ENCODE measurements at places on chromosomes 2 and 18.

DNA sequence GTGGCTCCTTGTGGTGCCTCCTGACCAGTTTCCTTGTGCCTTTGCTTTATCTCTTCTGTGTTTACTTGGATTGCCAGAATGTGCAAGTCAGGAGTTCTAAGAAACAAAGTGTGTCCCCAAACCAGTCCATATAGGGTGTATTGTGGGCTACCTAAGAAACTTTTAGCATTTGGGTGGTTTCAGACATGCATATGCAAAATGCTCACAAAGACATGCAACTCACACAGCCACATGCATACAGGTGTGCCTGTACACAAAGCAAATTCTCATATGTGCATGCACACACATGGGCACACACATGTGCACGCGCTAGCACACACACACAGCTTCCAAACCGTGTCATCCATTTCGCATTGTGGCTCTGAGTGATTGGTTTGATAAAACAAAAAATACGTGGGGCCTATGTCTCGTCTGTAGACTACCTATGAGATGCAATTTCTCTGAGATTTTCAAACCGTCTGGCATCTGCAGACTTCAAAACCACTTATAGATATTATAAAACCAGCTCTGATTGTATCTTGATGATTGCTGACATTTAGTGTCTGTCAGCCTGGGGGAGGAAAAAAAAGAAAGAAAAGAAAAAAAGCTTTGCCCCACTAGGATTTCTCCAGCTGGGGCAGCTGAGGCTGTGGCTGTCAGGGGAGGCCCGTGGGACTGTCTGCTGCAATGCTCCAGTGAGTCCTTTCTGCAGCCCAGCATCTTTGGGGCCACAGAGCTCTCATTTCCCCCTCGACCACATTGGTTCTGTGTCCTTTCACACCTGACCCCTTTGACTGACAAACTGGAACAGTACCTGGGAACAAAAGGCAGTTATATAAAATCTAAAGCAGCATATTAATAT lies 556.1 kb downstream of the CMPK2 start:
- no peak for DNase-seq

DNA sequence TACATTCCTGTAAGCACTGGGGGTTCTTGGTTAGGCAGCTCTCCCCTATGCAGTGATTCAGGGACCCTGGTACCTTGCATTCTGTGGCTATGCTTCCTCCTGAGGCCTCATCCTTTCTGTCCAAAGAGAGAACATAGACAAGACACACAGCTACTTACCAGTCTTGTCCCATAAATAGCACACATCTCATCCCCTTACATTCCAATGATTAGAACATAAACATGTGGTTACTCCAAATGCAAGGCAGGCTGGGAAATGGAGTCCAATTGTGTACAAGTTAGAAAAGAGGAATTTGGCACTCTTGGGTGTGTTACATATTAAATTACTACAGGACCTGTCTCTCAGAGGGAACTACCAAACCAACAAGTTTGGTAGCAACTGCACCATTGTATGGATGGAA lies 171.3 kb downstream of the ARHGAP15 start:
- DNase-seq = no peak

DNA sequence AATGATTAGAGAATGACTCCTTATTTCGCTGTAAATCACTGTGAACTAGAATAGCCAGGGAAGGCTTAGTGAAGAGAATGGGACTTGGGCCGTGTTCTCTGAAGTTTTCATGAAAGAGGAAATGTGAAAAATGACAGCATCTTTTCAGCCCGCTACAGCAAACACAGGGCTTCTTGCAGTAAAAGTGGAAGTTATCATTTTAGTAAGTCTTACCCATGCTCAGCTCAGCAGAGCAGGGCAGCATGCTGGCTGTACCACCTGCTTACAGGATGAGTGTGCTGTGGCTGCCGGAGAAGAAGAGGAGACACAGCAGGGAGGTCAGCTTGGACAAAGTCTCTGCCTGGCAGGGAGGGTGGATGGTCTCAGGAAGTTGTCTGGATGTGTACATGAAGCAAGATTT lies 300.7 kb upstream of the DLGAP1 start:
- DNase-seq = no peak

DNA sequence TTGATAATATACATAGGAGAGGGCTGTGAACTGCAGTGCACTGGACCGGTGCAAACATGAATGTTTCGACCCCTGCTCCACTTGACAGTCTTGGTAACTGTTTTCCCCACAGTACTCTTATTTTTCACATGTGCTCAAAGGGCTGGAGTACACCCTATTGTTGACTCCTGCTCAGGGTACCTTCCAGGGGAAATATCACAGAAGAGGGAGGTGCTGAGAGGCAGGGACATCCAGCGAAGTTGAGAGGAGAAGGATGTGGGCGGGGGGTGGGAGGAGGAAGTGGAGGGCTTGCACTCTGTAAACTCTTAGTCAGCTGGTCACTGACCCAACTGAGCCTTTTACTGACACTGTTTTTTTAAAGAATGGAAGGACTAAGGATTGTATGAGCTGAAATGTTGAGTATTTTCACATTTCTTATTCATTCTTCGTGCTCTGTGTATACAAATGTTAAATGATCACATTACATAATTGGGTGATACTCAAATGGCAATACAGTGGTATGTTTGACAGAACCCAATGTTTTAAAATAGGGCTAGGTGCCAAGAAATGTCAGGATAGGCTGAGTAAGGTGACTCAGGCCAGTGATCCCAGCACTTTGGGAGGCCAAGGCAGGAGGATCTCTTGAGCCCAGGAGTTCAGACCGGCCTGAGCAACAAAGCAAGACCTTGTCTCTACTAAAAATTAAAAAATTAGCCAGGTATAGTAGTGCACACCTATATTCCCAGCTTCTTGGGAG lies 10.0 kb downstream of the INPP4A start:
- DNase-seq = no peak

- no peak for DNase-seq
Measured at GRCh38 chr2:2191110-2191707, 139.9 kb downstream of the MYT1L start.

DNA sequence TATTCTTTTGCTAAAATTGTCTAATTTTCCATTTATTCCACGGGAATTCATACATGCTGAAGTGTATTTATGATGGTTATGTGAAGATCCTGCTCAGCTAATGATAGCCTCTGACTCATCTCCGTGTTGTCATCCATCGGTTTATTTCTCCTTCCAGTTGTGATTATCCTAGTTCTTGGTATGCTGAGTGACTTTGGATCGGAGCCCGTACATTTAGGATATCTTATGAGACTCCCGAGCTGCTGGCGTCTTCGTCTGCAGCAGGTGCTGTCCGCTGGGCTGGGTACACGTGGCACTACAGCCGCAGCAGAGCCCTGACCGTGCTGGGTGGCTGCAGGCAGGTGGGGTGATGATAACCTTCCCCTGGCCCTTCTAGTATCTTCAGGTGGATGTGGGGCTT lies 40.1 kb upstream of the GALR1 start:
- no peak for DNase-seq

- DNase-seq = no peak
Measured at GRCh38 chr2:43349904-43350303, 123.5 kb upstream of the ZFP36L2 start.

GRCh38 chr2:22355816-22356433 lies 1029.1 kb upstream of the KLHL29 start:
- peak; percentile 11 for DNase-seq

- DNase-seq = no peak
Measured at GRCh38 chr18:41482501-41482900, 472.5 kb upstream of the PIK3C3 start.

- no peak for DNase-seq
Measured at GRCh38 chr18:63302636-63303405, 16.7 kb downstream of the BCL2 start.

DNA sequence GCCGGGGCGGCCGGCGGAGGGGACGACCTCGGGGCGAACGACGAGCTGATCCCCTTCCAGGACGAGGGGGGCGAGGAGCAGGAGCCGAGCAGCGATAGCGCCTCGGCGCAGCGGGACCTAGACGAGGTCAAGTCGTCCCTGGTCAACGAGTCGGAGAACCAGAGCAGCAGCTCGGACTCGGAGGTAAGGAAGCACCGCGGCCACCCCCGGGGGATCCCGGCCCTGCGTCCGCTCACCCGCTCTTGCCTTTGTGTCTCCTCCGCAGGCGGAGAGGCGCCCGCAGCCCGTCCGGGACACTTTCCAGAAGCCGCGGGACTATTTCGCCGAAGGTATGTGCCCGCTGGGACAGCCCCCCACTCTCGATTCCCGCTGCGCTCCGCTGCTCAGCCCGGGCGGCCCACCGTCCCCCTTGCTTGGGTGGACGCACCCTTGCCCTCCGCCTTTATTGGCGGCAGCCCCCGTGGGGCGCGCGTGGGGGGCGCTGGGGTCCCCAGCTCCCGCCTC lies 611 bp downstream of the TCF7L1 start:
- peak; percentile 6 for DNase-seq

GRCh38 chr2:236674646-236675045 lies 105.0 kb downstream of the ACKR3 start:
- DNase-seq = no peak

- DNase-seq = no peak
Measured at GRCh38 chr2:135845257-135845656, 8.3 kb upstream of the LCT start.

GRCh38 chr18:36448384-36449290 lies 151.1 kb downstream of the FHOD3 start:
- DNase-seq = no peak

- DNase-seq = no peak
Measured at GRCh38 chr2:208125251-208125650, 927 bp upstream of the CRYGD start.

- no peak for DNase-seq
Measured at GRCh38 chr2:223882715-223883114, 45.3 kb upstream of the AP1S3 start.

DNA sequence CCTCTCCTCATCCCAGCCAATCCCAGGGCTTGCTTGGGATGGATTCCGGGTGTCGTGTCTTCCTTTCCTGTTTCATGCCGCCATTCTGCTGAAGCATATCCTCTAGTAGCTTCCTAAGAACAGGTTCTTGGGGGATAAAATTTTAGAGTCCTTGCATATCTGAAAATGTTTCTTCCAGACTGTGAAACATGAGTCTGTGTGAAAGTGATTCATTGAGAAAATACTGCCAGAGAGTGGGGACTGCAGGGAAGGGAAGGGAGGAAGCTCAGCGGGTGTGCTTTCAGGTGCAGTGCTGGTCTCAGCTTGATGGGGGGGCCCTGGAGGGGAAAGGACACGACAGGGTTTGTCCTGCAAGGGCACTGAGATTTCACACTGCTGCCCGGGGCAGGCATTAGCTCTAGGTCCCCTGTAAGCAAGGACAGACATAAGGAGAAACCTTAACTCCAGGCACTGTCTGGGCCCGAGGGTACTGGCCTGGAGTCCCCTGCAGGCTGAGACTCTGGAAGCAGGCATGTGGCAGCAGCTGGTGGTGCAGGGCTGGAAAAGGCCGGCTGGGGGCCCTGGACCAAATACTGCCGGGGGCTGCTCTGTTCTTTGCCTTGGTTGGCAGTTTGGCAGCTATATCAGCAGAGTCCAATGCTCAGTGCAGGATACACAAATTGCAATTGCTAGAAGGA lies 97.6 kb upstream of the HS6ST1 start:
- no peak for DNase-seq

DNA sequence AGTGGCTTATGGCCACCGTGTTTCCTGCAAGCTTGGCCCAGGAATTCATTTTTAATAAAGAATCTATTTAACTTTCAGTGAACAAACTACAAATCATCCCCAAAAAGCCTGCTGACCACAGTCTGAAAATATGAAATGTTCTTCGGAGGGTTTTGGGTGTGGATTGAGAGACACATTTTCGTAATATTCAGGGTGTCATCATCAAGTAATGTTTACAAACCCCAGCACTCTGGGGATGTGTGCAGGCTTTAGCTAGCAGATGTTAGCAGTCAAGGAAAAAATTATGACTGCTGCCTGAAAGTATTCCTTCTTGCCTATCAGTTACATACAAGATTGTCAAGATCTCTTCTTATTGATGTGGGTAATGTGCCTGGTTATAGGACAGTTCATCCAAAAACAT lies 143.9 kb upstream of the FN1 start:
- no peak for DNase-seq

GRCh38 chr2:221410487-221410886 lies 161.6 kb downstream of the EPHA4 start:
- DNase-seq = no peak

DNA sequence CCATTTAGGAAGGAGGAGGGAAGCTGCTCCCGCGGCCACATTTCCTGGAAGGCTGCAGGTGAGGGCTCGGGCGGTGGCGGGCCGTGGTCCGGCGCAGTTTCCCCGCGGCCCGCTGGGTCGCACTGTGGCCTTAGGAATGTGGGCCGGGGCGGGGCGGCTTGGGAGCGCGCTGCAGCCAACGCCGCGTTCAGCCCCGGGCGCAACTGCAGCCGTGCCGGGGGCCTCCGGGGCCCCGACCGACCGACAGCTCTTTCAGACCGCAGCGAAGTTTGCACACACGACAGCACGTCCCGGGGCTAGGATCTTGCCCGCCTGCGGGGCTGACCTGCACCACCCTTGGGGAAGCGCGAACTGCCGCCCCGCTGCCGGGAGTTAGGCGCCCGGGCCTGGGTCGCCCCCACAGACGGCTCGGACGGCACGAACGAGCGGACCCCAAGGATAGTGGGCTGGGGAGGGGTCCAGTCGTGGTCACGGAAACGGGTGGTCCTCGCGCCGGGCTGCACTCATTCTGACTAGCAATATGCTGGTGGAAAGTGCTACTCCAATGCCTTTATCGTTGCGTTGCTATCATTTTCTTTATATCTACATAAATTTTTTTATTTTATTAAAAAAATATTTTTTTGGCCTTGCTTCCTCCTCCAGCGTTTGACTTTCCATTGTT lies 69.9 kb upstream of the DLX2 start:
- peak; percentile 66 for DNase-seq

- no peak for DNase-seq
Measured at GRCh38 chr18:59779979-59780378, 82.8 kb upstream of the CCBE1 start.

DNA sequence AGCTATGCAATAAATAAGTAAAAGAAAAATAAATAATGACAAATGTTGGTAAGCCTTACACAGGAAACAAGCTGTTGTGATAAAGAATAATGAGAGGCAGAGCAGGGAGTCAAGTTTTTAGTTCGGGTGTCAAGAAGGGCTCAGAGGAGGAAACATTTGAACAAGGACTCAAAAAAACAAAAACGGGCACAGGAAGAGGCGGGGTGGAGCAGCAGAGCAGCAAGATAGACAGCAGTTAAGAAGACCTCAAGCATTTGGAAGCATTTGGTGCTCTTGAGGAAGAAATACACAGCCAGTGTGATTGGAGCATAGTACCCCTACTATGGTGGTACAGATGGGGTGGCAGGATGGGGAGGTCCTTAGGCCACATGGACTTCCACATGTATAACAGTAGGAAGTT lies 2.8 kb downstream of the TMEM169 start:
- DNase-seq = peak; percentile 7

DNA sequence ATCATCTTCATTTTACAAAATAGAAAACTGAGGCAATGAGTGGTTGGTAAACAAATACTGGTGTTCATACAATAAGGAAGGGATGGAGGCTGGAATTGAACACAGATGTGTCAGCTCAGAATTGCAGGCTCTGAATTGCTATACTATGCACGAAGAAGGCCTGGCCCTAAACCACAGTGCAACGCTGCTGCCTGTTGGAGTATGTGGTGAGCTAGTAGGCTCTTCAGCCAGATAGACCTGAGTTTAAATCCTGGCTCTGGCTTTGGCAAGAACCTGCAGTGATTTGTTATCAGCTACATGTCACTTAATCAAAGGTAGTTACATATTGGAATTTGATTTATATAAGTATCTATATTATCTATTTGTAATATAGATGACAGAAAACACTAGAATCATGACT lies 1602.4 kb upstream of the CELF4 start:
- no peak for DNase-seq

GRCh38 chr2:139850254-139850890 lies 1070.2 kb upstream of the NXPH2 start:
- no peak for DNase-seq

- DNase-seq = no peak
Measured at GRCh38 chr2:185393091-185393490, 345.5 kb upstream of the FSIP2 start.

- no peak for DNase-seq
Measured at GRCh38 chr18:24611075-24611474, 150.6 kb downstream of the HRH4 start.
